Esophagus muscularis mucosa (tissue), 4 donors: ENCODE measurements at places on chromosomes 5 and 9. TPM values are rescaled to one million over a fixed set of nuclear protein-coding genes. Genes with fewer than 3 reads are reported as not detected.
A peak's percentile ranks its signal among the peaks of the same experiment; 100 is the strongest.

Gene AP3S1
- 44.2 TPM for total RNA-seq

Gene RPS23
- total RNA-seq, result 3,112 TPM

Gene ABO
- 0.33 TPM for total RNA-seq

Gene PCDHA7
- total RNA-seq, result 0.17 TPM

Gene CNTNAP3B
- total RNA-seq, result 60.9 TPM

Gene MARVELD2
- total RNA-seq, result 0.99 TPM

Gene PCDHGB4
- total RNA-seq, result 5.5 TPM

Gene IFNB1
- total RNA-seq, result not detected

DNA sequence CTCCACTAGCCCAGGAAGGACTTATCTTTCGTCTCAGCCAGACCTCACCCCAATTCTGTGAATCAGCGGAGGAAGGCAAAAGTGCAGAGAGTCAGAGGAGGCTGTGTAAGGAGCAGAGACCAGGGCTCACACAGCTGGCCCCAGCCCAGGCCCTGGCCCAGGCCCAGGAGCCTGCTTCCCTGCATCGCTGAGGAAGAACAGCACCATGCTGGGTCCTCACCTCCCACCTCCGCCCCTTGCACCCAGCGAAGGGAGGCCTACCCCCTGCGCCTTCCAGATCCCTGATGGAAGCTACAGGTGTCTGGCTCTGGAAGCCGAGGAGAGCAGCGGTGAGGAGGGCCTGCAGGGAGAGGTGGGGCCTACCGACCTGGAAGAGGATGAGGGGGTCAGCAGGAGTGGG is 22.3 kb upstream of the SYNPO start:
- peaks cover 76% of the 10 kb centered on the region for H3K4me1 ChIP-seq
- DNase-seq, result no peak
- no peaks in the 10 kb centered on the region for H3K27me3 ChIP-seq
- H3K4me3 ChIP-seq, result no peak overlapping the region

- H3K36me3 ChIP-seq, result no peaks in the 10 kb centered on the region
- peaks cover 19% of the 10 kb centered on the region for H3K4me1 ChIP-seq
- no peak for DNase-seq
These were observed 95.7 kb downstream of the TTC39B start for GRCh38 chr9:15211160-15211814.

DNA sequence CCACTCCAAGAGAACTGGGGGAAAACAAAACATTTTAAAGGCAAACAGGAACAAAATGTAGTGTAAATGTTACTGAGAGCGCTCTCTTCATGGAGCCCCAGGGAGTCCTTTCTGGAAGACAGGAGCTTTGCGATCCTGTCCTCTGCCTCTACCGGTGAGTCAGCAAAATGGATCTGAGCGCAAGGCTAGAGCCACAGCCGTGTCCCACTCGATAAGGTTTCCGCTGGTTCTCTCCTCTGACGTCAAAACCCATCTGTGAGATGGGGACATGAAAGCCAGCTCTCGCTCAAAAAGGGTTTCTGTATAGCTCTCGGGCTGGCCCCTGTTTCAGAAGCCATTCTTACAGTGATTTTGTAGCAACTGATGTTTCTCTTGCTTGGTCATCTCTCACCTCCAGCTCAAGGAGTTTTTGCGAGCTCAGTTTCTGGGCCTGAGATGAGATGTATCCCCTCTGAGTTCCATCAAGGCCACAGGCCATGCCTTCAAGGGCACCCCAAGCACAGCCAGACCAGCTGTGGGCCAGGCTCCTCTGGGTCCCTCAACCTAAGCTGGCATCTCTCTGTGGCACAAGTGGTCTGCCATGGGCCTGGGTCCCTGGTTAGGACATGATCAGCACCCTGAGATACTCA is 101.6 kb downstream of the FSTL4 start:
- H3K27ac ChIP-seq, result no peak overlapping the region
- no peak for DNase-seq
- H3K4me1 ChIP-seq, result no peaks in the 10 kb centered on the region
- no peaks in the 10 kb centered on the region for H3K36me3 ChIP-seq

- no peaks in the 10 kb centered on the region for H3K36me3 ChIP-seq
- no peaks in the 10 kb centered on the region for H3K27me3 ChIP-seq
- H3K4me1 ChIP-seq, result peaks cover 54% of the 10 kb centered on the region
- peak overlapping the region; percentile 87 for H3K4me3 ChIP-seq
- no peak for DNase-seq
These were observed 705 bp downstream of the SEPTIN8 start for GRCh38 chr5:132776131-132776937.

GRCh38 chr5:1336749-1337488 is 8.0 kb downstream of the CLPTM1L start:
- no peak for DNase-seq
- no peaks in the 10 kb centered on the region for H3K4me1 ChIP-seq
- H3K27me3 ChIP-seq, result no peaks in the 10 kb centered on the region
- peaks cover 97% of the 10 kb centered on the region for H3K36me3 ChIP-seq
- no peak overlapping the region for H3K27ac ChIP-seq

GRCh38 chr9:96493757-96494156 is 43.8 kb downstream of the HABP4 start:
- no peak for DNase-seq
- no peak overlapping the region for H3K4me3 ChIP-seq
- H3K27ac ChIP-seq, result no peak overlapping the region
- H3K4me1 ChIP-seq, result no peaks in the 10 kb centered on the region
- peaks cover 49% of the 10 kb centered on the region for H3K36me3 ChIP-seq
- no peaks in the 10 kb centered on the region for H3K27me3 ChIP-seq

GRCh38 chr5:179060116-179061008 is at the start of gene ZNF354C:
TSS of gene ZNF354C (plus strand) at chr5:179060373. CDS start at chr5:179062069, 1,696 bp downstream.
- peaks cover 27% of the 10 kb centered on the region for H3K36me3 ChIP-seq
- DNase-seq, result peak; percentile 97
- H3K4me3 ChIP-seq, result peak within 1 kb of the TSS; percentile 80
- peak within 1 kb of the TSS; percentile 78 for H3K27ac ChIP-seq
- no peaks in the 10 kb centered on the region for H3K27me3 ChIP-seq
- peaks cover 4% of the 10 kb centered on the region for H3K4me1 ChIP-seq

- peak overlapping the region; percentile 58 for H3K4me3 ChIP-seq
- no peaks in the 10 kb centered on the region for H3K4me1 ChIP-seq
- H3K27ac ChIP-seq, result peak overlapping the region; percentile 82
- H3K36me3 ChIP-seq, result no peaks in the 10 kb centered on the region
These were observed 5.0 kb downstream of the EBF1 start for GRCh38 chr5:159094745-159095144.

- H3K36me3 ChIP-seq, result no peaks in the 10 kb centered on the region
- no peak overlapping the region for H3K4me3 ChIP-seq
These were observed 1.0 kb upstream of the ACSL6 start for GRCh38 chr5:132012371-132013005.

GRCh38 chr5:173753307-173754168 is 134.6 kb upstream of the CPEB4 start:
- no peaks in the 10 kb centered on the region for H3K27me3 ChIP-seq
- H3K36me3 ChIP-seq, result no peaks in the 10 kb centered on the region
- H3K4me1 ChIP-seq, result no peaks in the 10 kb centered on the region

- H3K27ac ChIP-seq, result no peak overlapping the region
- peaks cover 4% of the 10 kb centered on the region for H3K36me3 ChIP-seq
- H3K4me1 ChIP-seq, result no peaks in the 10 kb centered on the region
- H3K4me3 ChIP-seq, result no peak overlapping the region
- H3K27me3 ChIP-seq, result no peaks in the 10 kb centered on the region
These were observed 48.4 kb upstream of the SUSD3 start for GRCh38 chr9:93010056-93010455.

- H3K27ac ChIP-seq, result no peak overlapping the region
- H3K4me1 ChIP-seq, result peaks cover 3% of the 10 kb centered on the region
- no peak for DNase-seq
These were observed 26.8 kb downstream of the FAXDC2 start for GRCh38 chr5:154823605-154824004.

DNA sequence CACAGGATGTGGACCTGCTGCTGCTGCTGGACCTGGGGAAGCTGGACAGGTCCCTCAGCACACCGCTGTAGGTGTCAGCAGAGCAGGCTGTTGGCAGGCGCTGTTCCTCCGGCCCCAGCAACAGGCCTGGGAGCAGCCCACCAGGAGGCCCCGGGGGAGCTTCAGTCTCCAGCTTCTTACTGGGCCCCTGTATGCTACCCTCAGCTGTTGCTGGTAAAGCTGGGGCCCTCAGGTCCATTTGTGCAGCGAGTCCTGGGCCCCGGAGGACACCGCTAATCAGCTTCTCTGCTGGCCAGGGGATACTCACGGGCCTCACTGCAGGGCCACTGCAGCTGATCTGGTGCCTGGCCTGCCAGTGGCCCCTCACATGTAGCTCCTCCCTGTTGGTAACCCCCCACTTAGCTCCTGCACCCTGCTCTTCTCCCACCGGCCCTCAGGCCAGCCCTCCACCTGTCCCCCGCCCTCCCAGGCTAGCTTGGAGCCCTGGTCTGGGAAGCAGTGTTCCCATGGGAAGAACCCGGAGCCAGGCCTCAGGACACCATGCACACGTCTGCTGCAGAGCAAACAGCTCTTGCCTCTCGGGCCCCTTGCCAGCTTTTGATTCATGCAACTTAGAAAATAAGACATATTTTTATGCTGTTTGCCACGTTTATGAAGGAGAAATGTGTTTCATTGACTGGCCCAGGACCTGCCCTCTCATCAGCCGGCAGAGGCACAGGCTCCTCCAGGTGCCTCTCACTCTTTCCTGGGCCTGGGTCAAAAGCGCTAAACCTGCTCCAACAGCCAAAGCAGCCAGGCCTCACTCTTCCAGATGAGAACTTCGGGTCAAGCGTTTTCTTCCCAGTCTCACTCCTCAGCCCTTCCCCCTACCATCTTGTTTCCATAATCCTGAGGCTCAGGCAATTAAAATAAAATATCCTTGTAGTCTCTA is 61.0 kb upstream of the ADAMTS2 start:
- peaks cover 14% of the 10 kb centered on the region for H3K4me1 ChIP-seq
- no peak overlapping the region for H3K27ac ChIP-seq
- H3K4me3 ChIP-seq, result no peak overlapping the region

DNA sequence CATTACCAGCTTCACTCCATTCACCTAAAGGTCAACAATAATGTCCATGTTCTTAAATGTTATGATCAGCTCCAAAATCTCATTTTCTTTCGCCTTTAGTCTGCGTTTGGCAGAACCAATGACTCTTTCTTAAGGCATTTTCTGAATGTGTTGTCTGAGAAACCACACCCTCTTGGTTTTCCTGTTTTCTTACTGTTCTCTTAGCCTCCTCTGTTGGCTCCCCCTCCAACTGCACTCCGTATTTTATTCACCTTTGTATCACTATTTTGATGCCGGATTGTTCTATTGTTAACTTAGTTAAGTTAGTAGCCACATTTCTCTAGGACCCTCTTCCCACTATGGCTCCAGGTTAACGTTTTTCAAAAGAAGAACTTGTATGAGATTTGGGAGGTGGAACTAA is 185.6 kb downstream of the DMAC1 start:
- H3K27ac ChIP-seq, result no peak overlapping the region
- no peaks in the 10 kb centered on the region for H3K27me3 ChIP-seq
- H3K4me1 ChIP-seq, result no peaks in the 10 kb centered on the region
- no peak for DNase-seq

- no peak for DNase-seq
- no peaks in the 10 kb centered on the region for H3K27me3 ChIP-seq
- H3K4me3 ChIP-seq, result no peak overlapping the region
- H3K36me3 ChIP-seq, result no peaks in the 10 kb centered on the region
- H3K4me1 ChIP-seq, result no peaks in the 10 kb centered on the region
- H3K27ac ChIP-seq, result no peak overlapping the region
These were observed 22.9 kb upstream of the SPATA31C2 start for GRCh38 chr9:88161144-88161543.

GRCh38 chr5:2183154-2184025 is 300.7 kb upstream of the IRX4 start:
- DNase-seq, result no peak
- H3K4me3 ChIP-seq, result no peak overlapping the region
- H3K27ac ChIP-seq, result no peak overlapping the region
- H3K36me3 ChIP-seq, result no peaks in the 10 kb centered on the region
- no peaks in the 10 kb centered on the region for H3K27me3 ChIP-seq

DNA sequence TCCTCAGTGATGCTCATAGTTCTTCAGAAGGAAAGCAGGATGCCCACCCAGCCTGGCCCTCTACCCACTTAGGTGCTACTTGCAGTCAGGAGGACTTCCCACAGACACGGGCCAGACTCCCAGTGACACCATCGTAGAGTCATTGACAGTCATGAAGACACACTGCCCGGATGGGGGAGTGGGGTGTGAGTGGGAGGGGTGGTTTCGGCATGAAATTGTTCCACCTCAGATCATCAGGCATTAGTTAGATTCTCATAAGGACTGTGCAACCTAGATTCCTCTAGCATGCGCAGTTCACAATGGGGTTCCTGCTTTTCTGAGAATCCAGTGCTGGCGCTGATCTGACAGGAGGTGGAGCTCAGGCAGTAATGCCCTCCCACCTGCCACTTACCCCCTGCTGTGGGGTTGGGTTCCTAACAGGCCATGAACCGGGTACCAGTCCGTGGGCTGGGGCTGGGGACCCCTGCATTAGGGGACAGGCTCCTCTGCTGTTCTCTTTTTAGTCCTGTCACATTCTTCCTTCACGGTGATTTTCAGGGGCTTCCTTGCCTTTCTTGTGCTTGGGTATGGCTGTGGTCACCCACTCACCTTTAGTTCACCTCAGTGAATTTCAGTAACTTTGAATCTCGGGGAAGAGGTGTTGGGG is 88.2 kb upstream of the ANKRD55 start:
- no peaks in the 10 kb centered on the region for H3K36me3 ChIP-seq
- H3K4me3 ChIP-seq, result no peak overlapping the region
- no peaks in the 10 kb centered on the region for H3K4me1 ChIP-seq

GRCh38 chr9:125743682-125744428 is 3.3 kb upstream of the PBX3 start:
- peaks cover 16% of the 10 kb centered on the region for H3K4me1 ChIP-seq
- H3K27me3 ChIP-seq, result no peaks in the 10 kb centered on the region
- H3K27ac ChIP-seq, result no peak overlapping the region
- H3K4me3 ChIP-seq, result no peak overlapping the region
- no peaks in the 10 kb centered on the region for H3K36me3 ChIP-seq

DNA sequence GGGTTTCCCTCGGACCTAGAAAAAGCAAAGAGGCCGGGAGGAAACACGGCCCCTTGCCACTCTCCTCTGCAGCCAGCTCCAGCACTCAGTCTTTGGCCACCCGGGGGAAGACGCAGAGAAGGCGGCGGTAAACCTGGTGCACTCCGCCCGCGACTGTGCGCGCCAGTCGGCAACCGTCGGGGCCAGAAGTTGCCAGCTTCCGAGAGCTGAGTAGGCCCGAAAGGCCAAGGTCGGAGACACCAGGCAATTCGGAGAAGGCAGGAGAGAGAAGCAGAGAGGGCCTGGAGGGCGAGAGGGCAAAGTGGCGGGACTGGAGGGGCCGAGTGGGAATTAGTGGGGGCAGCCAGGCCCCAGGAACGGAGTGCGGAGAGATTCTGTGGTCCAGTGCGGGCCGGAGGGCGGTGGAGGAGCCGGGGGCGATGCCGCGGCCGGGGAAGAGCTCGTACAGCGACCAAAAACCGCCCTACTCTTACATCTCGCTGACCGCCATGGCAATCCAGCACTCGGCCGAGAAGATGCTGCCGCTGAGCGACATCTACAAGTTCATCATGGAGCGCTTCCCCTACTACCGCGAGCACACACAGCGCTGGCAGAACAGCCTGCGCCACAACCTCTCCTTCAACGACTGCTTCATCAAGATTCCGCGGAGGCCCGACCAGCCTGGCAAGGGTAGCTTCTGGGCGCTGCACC is at the start of gene FOXB2:
TSS of gene FOXB2 (plus strand) at position 420 of the 690 bp plus-strand sequence. CDS start at position 420, 0 bp downstream.
- peak within 1 kb of the TSS; percentile 29 for H3K4me3 ChIP-seq
- H3K27me3 ChIP-seq, result peaks cover 95% of the 10 kb centered on the region
- no peaks in the 10 kb centered on the region for H3K36me3 ChIP-seq
- peaks cover 75% of the 10 kb centered on the region for H3K4me1 ChIP-seq
- peak; percentile 75 for DNase-seq
